ENCODE measurements at places on chromosomes 5 and 9.
A peak's percentile ranks its signal among the peaks of the same experiment; 100 is the strongest.

GRCh38 chr9:110103257-110103656, 104.7 kb downstream of the C9orf152 start:
- no peak for DNase-seq

- DNase-seq: peak; percentile 63
Measured at GRCh38 chr5:75710637-75711036, 6.6 kb downstream of the POC5 start.

- DNase-seq: no peak
Measured at GRCh38 chr9:97788763-97789663, 64.0 kb upstream of the FOXE1 start.

- DNase-seq: no peak
Measured at GRCh38 chr5:133083901-133084300, 32.1 kb downstream of the HSPA4 start.

- DNase-seq: no peak
Measured at GRCh38 chr9:32954642-32955041, 46.8 kb downstream of the APTX start.

DNA sequence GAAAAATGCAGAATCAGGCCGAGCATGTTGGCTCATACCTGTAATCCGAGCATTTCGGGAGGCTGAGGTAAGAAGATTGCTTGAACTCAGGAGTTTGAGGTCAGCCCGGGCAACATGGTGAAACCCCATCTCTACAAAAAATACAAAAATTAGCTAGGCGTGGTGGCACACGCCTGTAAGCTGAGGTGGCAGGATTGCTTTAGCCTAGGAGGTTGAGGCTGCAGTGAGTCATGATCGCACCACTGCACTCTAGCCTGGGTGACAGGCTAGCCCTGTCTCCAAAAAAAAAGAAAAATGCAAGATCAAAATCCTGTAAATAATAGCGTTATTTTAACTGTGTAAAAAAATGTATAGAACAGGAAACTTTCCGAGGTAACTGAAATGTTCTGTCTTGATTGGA, 39.4 kb downstream of the RNF44 start:
- no peak for DNase-seq

DNA sequence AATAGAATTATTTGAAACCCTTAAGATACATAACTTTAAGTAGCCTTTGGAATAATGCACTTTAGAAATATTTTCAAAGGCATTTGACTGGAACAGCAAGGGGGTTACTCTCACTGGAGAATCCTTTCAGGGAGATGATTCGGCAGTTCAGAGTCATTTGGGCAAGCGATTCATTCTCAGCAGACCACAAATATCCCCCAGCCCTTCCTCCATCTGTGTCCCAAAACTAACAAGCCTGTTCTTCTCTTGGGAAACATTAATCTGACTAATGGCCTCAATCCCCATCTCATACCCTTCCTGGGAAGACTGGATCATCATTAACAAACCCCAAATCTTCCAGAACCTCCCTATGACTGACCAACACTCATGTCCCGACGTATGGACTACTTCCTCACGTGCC, 65.8 kb upstream of the S1PR3 start:
- DNase-seq: no peak

DNA sequence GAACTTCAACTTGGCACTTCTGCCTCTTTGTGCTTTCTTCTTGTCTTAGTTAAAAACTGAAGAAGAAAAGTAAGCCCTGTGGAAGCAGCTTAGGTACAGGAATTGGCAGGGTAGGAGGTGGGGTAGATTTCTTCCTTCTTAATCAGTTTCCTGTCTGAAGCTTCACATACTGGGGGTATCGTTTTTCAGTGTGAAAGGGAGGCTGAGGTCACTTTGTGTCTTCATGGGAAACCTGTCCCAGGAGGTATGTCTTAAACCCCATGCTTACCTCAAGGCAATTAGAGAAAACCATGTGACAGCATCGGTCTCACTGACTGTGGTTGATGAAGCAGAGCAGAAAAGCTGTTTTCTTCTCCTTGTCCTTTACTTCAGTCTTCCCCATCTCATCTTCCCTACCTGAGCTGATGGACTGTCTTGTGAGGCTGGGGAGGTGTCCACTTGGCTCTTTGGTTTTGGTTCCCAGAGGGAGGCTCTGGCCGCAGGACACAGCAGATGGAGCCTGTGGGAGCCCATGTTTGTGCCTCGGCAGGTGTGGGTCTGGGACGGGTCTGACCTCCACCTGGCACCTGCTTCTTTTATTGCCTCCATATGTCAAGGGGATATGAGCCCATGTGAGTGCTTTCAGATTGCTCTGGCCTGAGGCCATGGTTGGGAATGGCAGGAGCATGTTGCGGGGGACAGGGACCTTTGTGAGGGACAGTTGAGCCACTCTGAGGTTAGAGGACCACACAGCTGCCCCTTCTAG, 47.0 kb downstream of the SH3GL2 start:
- DNase-seq: no peak

- no peak for DNase-seq
Measured at GRCh38 chr5:140555747-140556312, 1.4 kb downstream of the SRA1 start.

- DNase-seq: no peak
Measured at GRCh38 chr9:12884736-12885395, 110.0 kb downstream of the LURAP1L start.

- DNase-seq: no peak
Measured at GRCh38 chr5:65137631-65138030, 344.1 kb downstream of the ADAMTS6 start.

DNA sequence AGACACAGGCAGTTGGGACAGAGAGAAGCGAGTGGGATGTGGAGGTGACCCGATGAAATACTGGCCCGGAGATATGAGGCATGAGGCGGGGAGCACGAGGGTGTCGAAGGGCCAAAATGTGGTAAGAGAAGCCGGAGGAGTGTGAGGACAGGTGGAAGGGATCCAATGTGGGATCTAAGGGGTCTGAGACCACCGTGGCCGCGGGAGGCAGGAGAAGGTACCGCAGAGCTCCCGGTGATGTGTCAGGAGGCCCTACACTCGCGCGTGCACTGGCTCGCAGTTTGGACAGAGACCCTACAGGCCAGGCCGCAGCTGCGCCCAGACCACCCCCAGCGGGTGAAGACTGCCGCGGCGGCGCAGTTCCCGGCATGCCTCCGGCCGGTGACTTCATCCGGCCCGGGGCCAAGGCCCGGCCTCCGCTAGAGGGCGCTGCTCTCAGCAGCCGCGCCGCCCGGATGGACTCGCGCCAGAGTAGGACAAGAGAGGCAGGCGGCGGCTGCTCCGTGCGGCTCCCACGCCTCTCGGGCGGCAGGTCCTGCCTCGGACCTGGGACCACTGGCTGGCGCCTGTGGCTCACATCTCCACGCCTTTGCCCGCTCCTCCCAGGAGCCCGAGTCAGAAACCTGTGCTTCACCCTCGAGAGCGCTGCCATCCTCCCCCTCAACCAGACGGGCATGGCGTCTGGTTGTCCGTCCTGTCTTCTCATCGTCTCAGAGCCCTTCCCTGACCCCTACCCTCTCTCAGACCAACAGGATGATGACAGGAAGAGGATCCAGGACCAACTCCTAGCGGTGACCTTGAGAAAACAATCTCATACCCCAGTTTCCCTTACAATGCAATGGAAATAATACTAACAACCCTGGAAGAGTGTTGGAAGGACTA, 35.4 kb upstream of the STING1 start:
- peak; percentile 92 for DNase-seq

GRCh38 chr5:179304871-179305270, 40.4 kb downstream of the ADAMTS2 start:
- no peak for DNase-seq

DNA sequence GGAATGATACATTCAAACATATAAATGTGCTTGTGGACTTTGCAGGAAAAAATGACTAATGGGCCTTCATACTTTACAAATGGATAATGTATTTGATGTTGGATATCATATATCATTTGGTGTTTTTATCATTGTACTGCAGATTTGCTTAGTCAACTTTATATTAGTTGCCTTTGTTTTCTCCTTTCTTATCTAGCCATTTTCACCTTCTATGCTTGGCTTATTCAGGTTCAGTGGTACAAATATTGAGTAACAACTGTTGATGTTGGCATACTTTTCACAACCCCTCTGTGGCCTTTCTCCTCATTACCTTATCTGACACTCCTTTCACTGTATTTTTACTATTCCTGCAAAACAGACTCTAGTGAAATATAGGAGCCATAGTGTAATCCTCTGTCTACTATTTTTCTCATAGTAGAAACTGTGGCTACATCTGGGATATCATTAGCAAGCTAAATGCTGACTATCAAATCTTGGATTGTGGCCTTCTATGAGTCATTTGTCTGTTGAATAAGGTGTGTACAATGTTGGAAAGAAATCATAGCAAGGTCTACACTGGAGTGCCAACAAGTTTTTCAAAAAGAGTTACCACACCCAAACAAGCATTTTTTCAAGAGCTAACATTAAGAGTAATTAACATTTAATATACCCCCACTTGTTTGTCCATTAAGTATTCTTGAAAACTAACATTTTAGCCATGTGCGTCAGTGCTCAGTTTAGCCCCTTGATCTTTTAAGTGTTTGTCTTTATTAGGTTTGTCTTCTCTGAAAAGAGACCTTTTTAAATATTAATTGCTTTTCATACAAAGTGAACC, 330.1 kb downstream of the ADGRV1 start:
- DNase-seq: no peak

DNA sequence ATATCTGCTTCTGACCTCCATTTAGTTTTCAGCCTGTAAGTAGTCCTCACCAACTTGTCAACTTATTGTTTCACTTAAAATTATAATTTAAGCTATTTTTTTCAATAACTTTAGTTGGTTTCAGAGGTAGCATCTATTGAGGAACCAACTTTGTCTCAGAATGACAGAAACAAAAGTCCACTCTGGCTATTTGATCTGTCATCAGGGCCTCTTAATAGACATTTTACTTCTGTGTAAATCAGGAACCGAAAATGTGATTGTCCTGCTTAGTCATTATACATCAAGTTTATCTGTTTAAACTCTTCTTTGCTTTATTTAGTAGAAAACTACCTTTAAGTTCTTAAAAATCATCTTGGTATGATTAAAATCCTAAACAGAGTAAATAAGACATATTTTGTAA, 820.8 kb upstream of the EDIL3 start:
- DNase-seq: no peak

DNA sequence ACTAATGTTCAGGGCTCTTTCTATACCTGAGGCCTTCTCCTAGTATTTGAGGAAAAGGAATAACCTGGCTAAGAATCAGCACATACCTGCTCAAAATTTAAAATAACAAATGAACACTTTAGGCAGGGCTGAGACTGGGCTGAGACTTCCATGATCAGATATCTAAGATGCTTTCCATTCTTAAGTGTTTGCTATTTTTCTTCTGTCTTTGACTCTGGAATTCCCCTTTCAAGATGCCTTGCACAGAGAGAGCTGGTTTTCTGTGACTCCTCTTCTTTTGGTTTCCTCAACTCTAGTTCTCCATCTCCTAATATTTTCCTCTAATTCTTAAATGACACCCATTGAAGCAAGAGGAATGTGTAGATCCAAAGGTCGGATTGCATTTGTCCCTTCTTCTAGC, 61.1 kb downstream of the DPYSL3 start:
- no peak for DNase-seq

GRCh38 chr9:69760278-69760610, 433 bp upstream of the PTAR1 start:
- DNase-seq: no peak

DNA sequence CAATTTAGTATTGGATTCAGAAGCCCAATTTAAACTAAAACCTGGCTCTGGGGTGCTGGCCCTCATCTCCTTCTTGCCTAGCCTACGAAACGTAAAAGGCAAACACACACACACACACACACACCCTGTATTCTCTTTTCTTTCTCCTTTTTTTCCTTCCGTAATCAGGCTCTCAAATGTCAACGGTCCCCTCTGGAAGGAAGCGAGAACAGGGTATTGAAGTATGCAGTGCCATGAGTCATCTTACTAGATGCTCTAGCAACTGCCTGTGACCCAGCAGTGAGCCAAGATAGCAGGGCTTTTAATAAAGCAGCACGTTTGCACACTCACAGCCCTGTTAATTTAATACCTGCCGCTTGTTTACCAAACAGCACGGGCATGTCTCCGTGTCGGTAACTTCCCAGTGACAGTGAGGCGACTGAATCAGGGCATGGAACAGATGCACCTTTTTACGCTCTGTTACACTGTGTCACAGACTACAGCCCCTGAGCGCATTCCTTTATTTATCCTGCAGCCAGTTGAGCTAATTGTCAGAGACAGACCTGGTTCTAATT, 243.8 kb downstream of the BNC2 start:
- DNase-seq: no peak

- DNase-seq: no peak
Measured at GRCh38 chr5:15691521-15691920, 191.5 kb downstream of the FBXL7 start.

DNA sequence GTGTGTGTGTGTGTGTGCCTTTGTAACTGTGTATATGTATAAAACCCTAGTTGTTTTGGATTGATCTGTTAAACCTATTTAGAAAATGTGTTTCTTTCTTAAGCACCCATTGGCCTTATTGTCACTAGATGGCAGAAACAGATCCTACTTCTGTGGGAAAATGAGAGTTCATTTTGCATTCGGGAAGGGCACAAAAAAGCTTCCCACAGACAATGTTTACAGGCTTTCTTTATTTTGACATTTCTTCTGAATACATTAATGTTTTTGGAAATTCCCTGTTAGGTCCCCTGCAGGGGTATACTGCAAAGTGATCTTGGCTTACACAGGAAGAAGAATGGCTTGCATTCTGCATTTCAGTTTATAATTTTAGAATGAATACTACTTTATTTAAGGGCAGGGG, 481.8 kb upstream of the ARRDC3 start:
- no peak for DNase-seq

GRCh38 chr9:19922476-19923118, 133.8 kb upstream of the SLC24A2 start:
- DNase-seq: no peak

DNA sequence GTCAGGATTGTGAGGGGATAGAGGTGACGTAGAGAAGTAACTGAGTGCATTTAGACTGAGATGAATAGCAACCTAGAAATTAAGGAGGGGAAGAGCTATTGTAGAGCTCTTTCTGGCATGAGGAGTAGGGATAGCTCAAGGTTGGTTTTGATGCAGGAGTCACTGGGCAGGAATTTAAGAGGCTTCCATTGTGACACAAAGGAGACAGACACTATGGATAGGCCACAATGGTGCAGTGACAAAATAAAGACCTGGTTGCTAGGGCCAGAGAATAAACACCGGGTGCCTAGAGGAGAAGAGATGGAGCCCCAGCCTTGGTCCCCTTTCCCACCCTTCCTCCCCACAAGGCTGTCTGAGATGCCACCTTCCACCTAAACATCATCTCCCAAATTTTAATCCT, at the start of gene SPZ1:
TSS of gene SPZ1 (plus strand) at position 301 of the 400 bp plus-strand sequence. CDS start 214 bp downstream, outside the sequence.
- DNase-seq: no peak

GRCh38 chr5:119355685-119356611, at the start of gene TNFAIP8:
Gene TNFAIP8 (plus strand): TSS chr5:119356019. CDS start chr5:119356091, 72 bp downstream.
- DNase-seq: peak; percentile 90

GRCh38 chr5:149859746-149860145, 84.8 kb downstream of the PDE6A start:
- no peak for DNase-seq

- no peak for DNase-seq
Measured at GRCh38 chr5:946720-947625, 54.3 kb downstream of the TRIP13 start.

- DNase-seq: no peak
Measured at GRCh38 chr5:9536717-9537116, 9.2 kb downstream of the SEMA5A start.

Measured in inflammatory macrophage (primary cell).